ENCODE measurements at places on chromosomes 11 and 22. TPM values are rescaled to one million over a fixed set of nuclear protein-coding genes. Genes with fewer than 3 reads are reported as not detected.

DNA sequence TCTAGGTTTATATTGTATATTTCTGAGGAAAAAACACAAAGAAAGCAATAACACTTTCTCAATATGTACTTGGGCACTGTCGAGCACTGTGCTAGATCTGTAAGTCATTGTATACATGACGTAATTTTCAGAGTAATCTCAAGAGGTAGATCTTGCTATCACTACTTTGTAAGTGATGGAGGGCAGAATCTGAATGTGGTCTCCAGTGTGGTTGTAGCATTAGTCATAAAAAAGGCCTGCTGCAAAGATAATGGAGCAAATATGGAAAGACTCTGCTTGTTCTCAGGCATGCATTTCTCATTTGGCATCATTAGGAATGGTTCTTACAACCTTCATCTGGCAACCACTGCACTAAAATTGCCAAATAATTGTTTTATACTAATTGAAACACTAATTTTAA, 419.8 kb upstream of the CCDC179 start:
- DNase-seq = no peak

- DNase-seq = peak; percentile 34
These were observed 74.2 kb downstream of the STIM1 start for GRCh38 chr11:3929649-3930048.

DNA sequence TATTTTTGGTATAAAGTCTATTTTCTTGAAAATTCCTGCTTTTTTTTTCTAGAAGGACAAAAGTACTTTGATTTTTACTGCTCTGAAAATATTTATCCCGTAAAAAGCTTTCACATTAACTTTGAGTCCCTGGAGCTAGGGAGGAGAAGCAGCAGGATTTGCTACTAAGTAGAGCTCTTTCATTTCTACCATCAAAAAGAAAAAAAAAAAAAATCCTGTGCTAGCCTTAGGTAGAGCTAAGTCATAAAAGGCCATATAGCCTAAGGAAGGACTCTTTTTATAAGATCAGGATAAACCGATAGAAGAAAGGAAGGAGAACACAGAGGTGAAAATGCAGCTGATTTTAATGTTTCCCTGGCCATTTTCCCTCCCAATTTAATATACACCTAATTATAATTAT, 48.0 kb downstream of the CSTPP1 start:
- DNase-seq = no peak

The GGTLC2 gene
- total RNA-seq = not detected

The OR5P2 gene
- total RNA-seq = not detected

The EFCAB6 gene
- 2.0 TPM for total RNA-seq

Data from uterus (tissue), 4 donors.